ENCODE measurements at places on chromosomes 6 and 20. TPM values are rescaled to one million over a fixed set of nuclear protein-coding genes. Genes with fewer than 3 reads are reported as not detected.

- DNase-seq: no peak
Measured at GRCh38 chr20:50561379-50562078, 51.3 kb downstream of the PTPN1 start.

- DNase-seq: no peak
Measured at GRCh38 chr6:41443616-41444525, 102.3 kb upstream of the FOXP4 start.

The SIRPB2 gene
- total RNA-seq: 2.3 TPM

DNA sequence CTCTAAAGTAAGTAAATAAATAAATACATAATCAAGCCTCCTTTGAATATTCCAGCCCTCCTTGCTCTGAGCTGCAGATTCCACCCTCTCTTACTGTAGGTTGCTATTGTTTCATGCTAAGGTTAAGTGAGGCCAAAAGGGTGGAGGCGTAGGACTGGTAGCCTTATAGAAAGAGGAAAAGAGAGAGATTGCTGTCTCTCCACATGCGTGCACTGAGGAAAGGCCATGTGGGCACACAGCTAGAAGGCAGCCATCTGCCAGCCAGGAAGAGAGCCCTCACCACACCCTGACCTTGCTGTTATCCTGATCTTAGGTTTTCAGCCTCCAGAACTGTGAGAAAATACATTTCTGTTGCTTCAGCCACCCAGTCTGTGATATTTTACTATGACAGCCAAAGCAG is 87.4 kb upstream of the SHLD1 start:
- DNase-seq: no peak

- no peak for DNase-seq
Measured at GRCh38 chr20:17471606-17472187, 59.5 kb downstream of the BFSP1 start.
